ENCODE measurements at places on chromosomes 11 and 22.

GRCh38 chr22:48456449-48456848 is 1371.2 kb downstream of the BRD1 start:
- no peak for DNase-seq

- DNase-seq = no peak
Measured at GRCh38 chr11:12989428-12990161, 19.5 kb upstream of the RASSF10 start.

DNA sequence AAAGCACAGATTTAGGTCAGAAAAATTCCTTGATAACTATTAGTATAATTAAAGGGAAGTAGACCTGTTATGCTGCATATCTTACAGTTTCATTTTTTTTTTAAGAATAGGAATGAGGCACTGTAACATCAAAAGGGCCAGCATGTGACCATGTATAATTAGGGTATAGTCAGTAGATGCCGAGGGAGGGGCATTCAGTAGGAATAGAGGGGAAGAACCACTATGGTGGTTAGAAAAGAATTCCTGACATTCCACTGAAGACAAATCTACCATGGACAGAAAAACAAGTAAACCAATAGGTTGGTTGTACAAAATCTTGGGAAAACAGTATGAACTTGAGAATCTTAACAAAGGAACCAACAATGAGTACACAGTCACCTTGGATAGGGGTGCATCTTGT is 78.4 kb upstream of the CCDC179 start:
- DNase-seq = no peak

GRCh38 chr11:67071420-67072284 is 15.0 kb downstream of the RHOD start:
- peak; percentile 50 for DNase-seq

DNA sequence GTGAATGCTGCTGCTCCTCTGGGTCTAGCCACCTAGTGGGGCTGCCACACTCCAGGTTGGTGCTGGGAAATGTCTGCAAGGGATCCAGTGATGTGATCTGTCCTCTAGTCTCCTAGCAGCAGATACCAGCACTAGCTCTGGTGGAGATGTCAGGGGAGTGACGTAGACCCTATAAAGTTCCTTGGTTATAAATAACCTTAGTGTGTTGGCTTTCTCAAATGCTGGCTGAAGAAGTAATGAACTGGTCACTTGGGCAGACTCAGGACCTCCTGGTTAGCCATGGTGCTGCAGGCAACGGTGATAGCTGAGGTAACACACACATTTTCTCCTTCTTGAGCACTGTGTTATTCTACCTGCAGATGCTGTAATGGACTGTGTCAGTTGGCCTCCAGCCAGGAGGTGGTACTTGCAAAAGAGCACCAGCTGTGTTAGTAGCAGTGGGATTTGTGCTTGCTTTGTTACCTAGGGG is 35.5 kb downstream of the BBOX1 start:
- no peak for DNase-seq

GRCh38 chr11:121996574-121996973 is 119.4 kb downstream of the BLID start:
- DNase-seq = no peak

GRCh38 chr11:10323793-10324170 is 18.9 kb downstream of the ADM start:
- DNase-seq = no peak

- DNase-seq = no peak
Measured at GRCh38 chr11:2904153-2905052, 18.8 kb upstream of the CDKN1C start.

DNA sequence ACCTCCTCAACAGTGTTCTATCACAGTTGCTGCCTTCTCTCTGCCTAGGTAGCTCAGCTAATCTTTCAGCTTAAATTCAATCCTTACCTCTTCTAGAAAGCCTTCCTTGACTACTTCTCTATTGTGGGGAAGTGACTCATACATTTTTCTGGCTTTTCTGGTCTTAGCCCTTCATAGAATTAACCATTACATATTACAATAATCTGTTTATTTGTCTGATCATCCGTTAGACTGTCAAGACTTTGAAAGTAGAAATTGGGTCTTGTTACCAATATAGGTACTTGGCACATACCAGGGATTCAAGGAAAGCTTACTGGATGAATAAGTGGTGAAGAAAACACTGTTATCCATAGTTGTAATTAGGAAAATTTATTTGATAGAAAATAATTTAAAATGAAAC is 89.6 kb downstream of the FANCF start:
- DNase-seq = no peak

GRCh38 chr11:63652671-63653070 is 18.5 kb downstream of the ATL3 start:
- no peak for DNase-seq

GRCh38 chr11:78733031-78733430 is 158.4 kb upstream of the NARS2 start:
- DNase-seq = no peak

- no peak for DNase-seq
Measured at GRCh38 chr22:36386900-36387708, 663 bp downstream of the MYH9 start.

GRCh38 chr22:35463231-35463933 is 63.4 kb downstream of the MCM5 start:
- no peak for DNase-seq

DNA sequence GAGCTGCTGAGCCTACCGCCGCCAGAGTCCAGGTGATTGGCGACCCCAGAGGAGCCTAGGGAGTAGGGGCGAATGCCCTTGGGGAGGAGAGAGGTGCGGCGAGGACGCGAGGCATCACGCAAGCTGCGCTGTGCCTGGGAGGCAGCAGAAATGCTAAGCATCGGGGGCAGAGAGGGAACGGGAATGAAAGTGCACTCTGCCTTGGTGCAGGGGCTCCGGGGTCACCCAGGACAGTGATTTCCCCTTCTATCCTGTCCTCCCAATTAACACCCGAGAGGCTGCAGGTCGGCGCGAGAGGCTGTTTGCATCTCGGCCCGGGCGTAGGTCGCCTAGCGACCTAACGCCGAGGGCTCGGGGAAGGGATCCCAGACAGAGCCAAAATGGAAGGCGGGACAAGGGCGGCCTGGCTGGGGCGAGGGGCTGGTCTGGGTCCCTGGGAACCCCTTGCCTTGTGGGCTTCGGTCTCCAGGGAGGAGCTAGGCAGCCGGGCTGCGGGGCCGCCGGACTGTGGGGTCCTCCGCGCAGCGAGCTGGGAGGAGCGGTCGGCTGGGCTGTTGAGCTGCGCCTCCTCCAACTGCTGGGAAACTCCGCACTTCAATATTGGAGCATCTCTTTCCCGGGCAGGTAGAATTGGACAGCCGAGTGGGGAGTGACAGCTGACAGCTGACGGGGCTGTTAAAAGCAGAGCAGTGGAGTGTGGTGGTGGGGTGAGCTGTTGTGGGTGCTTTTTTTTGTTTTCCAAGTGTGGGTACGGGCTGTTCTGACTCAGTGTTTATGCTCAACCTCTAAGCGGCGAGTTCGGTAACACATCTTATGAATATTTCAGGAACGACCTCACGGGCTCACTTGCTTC is 657 bp downstream of the ELMOD1 start:
- peak; percentile 40 for DNase-seq

DNA sequence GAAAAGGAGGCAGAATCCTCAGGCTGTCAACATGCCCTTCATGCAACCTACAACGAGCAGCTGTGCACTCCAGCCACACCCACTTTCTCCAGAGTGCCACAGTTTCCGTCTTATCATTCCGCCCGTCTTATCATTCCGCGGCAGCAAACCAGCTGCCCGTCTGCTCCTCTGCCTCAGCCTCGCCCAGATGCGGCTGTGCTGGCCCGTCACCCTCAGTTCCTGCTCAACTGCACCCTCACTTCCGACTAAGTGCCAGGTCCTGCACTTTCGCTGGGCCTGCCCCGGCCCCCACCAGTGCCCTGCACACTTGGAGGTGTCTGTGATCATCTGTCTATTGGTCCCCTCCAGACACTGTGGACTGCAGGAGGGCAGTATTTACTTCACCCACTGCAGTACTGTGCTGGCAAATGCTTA is 43.7 kb downstream of the MICAL3 start:
- no peak for DNase-seq

GRCh38 chr11:36791957-36792356 is 193.9 kb upstream of the RAG2 start:
- DNase-seq = no peak

DNA sequence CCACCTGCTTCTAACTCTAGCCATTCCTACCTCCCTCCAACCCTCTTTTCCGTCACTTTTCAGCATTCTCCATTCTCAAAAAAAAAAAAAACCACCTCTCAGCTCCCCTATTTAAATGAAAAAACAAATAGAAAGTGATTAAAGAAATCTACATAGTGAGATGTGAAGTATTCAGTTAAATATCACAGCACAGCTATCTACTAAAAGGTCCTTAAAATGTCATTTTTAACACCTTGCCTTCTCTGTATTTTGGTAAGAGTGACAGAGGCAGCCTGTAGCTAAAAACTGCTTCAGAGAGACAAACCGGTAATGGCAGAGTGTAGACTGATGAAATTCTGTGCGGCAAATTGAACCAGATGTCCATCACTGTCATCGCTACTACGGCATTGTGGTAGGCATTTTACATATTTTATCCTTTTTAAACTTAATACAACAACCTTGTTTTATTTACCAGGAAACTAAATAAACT is 346 bp upstream of the ALG9 start:
- no peak for DNase-seq

DNA sequence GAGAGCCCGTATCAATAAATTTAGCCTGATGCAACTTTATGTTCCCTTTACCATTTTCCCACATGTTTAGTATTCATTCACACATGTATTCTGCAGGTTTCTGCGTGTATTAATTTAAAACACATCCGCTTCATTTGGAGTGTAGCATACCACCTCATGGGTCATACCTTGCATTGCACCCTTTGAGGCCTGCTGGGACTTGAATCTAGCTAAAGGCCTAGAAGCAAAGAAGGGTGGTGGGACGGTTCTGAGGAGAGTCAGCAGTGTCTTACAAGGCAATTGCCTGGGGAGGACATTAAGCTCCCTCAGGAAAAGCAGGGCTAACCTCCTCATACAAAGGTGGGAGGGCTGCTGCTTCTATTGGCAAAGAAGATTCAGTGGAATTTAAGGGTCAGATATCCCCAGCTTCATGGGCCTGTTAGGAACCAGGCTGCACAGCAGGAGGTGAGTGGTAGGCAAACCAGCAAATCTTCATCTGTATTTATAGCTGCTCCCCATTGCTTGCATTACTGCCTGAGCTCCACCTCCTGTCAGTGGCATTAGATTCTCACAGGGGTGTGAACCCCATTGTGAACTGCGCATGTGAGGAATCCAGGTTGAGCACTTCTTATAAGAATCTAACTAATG is 15.9 kb upstream of the SNX19 start:
- DNase-seq = no peak

DNA sequence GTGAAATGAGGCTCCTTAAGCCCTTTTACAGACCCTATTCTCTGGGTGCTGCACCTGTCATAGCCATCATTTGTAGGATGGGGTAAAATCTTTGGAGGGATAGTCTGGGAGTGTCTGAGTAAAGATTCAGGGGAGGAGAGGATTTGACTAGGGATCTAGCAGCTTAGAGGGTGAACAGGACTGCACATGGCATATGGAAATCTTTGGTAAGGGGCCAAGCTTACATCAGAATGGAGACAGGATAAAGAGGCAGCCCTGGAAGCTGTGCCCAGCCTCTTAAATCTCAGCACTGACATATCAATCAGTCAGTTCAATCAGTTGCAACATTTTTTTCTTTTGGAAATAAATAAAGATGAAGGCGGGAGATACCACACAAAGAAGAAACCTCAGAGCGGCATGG is 301.8 kb upstream of the CADM1 start:
- no peak for DNase-seq

DNA sequence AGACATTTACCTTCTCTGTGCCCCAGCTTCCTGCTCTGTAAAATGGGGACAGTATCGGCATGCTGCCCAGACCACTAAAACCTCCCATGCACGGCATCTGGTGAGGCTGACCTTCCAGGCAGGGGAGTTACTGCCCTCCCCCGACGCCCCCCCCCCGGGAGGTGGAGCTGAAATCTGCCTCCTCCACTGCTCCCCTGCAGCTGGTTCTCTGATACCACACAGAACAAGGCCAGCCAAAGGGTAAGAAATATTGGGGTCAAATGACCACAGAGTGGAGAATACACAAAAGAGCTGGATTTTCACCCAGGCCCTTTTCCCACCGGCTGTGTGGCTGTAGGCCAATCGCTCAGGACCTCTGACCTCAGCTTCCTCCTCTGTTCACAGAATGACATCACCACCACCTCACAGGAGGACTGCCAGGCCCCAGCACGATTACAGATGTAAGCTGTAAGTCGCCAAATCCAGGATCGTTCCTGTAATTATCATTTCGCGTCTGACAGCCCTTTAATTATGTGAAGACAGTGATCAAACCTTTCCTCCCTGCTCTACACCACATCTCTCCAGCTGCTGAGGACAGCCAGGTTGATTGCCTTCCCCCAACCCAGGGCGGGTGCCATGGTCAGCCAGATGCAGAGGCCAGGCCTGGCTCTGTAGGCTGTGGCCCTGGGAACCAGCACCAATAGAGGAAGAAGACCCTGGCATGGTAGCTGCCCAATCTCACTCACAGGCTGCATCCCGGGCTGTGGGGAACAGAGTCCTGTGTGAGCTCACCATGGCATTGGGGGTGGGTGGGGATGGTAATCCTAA is 35.7 kb upstream of the KLHL35 start:
- no peak for DNase-seq

DNA sequence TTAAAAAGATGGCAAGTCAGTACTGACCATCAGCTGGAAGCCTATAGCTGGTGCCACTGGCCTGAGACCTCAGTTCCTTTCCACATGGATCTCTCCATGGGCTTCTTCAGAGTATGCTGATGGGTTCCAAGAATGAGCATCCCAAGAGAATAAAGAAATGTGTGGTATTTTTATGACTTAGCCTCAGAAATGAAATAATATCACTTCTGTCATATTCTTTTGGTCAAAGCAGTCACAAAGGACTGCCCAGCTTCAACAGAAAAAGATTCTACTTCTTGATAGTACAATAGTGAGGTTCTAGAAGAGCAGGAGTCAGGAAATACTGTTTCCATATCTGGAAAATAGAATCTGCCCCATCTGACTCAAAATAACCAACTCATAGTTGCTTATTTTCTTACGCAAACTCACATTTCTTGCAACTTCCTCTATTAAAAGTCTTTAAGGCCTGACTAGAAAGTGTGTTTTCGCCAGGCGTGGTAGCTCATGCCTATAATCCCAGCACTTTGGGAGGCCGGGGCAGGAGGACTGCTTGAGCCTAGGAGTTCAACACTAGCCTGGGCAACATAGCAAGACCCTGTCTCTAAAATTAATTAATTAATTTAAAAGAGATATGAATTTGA is 116.9 kb downstream of the SIK3 start:
- no peak for DNase-seq

DNA sequence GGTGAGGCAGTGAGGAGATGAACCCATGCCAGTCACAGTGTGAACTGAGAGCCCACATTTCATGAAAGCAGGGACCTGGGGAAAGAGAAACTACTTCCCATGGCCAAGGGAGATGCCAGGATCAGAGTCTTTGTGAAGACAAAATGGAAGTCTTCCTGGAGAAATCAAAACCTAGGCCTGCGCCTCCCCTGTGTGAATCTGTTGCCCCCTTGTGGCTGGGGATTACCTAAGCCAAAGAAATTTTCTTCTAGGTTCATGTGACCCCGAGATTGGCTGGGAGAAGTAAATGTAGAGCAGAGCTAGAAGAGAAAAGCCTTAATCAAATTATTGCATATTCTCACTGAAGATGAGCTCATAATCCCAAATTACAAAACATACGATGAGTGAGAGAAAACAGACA is 1075.3 kb downstream of the TBC1D22A start:
- DNase-seq = peak; percentile 3

GRCh38 chr11:128824191-128825049 is 42.7 kb downstream of the KCNJ1 start:
- DNase-seq = no peak
